ENCODE measurements at places on chromosomes 3 and 15.

- no peak overlapping the region for H3K4me3 ChIP-seq
- H3K27ac ChIP-seq, result no peak overlapping the region
- peaks cover 50% of the 10 kb centered on the region for H3K36me3 ChIP-seq
- no peaks in the 10 kb centered on the region for H3K4me1 ChIP-seq
Observed at GRCh38 chr3:126434264-126434590, 39.5 kb downstream of the CFAP100 start.

DNA sequence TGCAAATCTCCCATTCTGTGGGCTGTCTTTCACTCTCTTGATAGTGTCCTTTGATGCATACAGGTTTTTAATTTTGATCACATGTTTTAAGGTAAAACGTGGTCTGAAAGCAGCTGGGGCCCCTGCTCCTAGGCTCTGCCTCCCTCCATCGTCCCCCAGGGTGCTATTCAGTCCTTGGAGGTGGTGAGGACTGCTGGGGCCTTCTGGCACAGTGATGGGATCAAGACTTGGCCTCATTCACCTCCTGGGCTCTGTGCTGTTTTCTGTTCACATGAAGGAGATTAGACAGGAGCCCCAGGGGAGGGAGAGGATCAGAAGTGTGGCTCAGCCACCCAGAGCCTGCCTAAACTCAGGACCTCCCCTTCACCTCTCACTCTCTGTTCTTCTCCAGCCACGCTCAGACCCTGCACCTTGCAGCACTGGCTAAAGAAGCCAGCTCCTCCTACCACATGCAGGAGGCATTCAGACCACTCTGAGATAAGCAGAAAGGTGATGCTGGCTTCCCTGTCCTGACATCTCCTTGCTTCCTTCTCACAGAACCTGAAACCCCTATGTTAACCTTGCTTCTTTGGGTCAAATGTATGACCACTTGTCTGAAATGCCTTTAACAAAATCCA, 43.9 kb downstream of the PAQR5 start:
- no peak for DNase-seq
- no peaks in the 10 kb centered on the region for H3K36me3 ChIP-seq
- H3K27me3 ChIP-seq, result no peaks in the 10 kb centered on the region
- H3K4me1 ChIP-seq, result peaks cover 5% of the 10 kb centered on the region
- H3K27ac ChIP-seq, result no peak overlapping the region

- no peak overlapping the region for H3K4me3 ChIP-seq
- DNase-seq, result no peak
- H3K27me3 ChIP-seq, result no peaks in the 10 kb centered on the region
- no peak overlapping the region for H3K27ac ChIP-seq
- H3K4me1 ChIP-seq, result no peaks in the 10 kb centered on the region
- H3K36me3 ChIP-seq, result no peaks in the 10 kb centered on the region
Observed at GRCh38 chr3:176522436-176522835, 674.8 kb downstream of the TBL1XR1 start.

DNA sequence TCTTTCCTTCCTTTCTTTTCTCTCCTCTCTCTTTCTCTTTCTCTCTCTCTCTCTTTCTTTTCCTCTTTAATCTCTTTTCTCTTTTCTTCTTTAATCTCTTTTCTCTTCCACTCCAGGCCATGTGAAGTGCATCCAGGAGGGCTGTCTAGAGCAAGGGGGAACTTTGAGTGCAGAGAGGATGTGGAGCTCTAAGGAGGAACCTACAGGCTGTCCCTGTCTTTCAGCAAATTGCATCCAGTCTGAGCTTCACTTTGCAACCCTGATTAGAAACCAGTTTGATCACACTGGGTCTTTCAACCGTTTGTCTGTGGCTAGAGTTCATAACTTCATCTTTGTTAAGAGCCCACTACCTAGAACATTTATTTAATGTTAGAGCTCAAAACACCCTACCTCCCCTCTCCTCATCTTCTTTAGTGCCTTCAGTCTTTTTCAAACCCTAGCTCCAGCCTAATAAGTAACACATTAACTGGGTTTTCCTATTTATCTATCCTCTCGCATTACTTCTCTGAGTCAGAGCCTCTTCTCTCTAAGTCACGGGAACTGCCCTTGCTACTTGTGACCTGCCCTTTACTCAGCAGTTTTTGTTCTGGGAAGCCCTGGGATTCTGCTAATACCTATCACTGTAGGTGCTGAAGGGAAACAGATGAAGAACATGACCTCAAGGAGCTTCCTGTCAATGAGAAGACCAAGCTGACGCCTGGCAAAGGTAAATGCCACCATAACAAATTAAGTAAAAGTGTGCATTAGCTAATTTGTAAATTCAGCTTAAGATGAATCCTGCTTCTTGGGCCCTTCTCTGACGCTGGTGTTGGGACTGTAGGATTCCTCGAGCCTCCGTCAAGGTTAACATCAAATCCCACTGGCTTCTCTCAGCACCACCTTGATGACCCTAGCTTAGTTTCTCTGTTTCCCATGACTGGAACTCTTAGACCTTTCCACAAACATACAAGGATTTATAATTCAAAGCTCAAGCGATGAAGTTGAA, at the start of gene GCNT3:
TSS of gene GCNT3 (plus strand) at position 508 of the 985 bp plus-strand sequence. CDS start 6,456 bp downstream, outside the sequence.
- no peak for DNase-seq
- no peak within 1 kb of the TSS for H3K27ac ChIP-seq
- H3K4me1 ChIP-seq, result peaks cover 7% of the 10 kb centered on the region
- peaks cover 4% of the 10 kb centered on the region for H3K27me3 ChIP-seq

GRCh38 chr3:25454005-25454927, 26.2 kb downstream of the RARB start:
- DNase-seq, result no peak
- no peaks in the 10 kb centered on the region for H3K36me3 ChIP-seq
- no peak overlapping the region for H3K27ac ChIP-seq
- no peak overlapping the region for H3K4me3 ChIP-seq
- no peaks in the 10 kb centered on the region for H3K4me1 ChIP-seq
- no peaks in the 10 kb centered on the region for H3K27me3 ChIP-seq

GRCh38 chr15:35560870-35561269, 14.9 kb upstream of the DPH6 start:
- H3K27ac ChIP-seq, result no peak overlapping the region
- H3K4me3 ChIP-seq, result no peak overlapping the region
- no peaks in the 10 kb centered on the region for H3K36me3 ChIP-seq
- no peak for DNase-seq

GRCh38 chr3:116453666-116454346, 8.5 kb upstream of the LSAMP start:
- no peak for DNase-seq
- no peak overlapping the region for H3K4me3 ChIP-seq
- no peaks in the 10 kb centered on the region for H3K27me3 ChIP-seq

DNA sequence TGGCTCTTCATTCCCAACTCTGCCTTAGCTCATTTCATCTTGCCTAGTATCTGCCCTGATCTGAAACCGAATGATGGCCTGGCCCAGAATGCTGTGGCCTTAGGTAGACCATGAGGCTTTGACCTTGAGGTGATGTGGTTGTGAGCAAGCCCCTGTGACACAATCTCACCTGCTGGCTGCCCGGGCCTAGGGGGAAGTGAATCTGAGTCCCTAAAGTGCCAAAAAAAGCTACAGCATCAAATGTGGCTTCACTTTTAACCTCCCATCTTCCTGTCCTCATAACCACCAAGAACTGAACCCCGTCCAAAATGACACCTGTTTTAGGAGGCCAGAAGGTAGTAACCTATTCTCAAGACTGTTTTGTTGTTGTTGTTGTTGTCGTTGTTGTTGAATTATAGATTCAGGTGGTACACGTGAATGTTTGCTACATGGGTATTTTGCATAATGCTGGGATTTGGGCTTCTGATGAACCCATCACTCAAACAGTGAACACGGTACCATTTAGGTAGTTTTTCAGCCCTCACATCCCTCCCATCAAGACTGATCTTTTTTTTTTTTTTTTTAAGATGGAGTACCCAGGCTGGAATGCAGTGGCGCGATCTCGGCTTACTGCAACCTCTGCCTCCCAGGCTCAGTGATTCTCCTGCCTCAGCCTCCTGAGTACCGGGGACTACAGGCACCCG, 54.6 kb downstream of the MCCC1 start:
- no peak overlapping the region for H3K4me3 ChIP-seq
- H3K27me3 ChIP-seq, result no peaks in the 10 kb centered on the region
- no peak overlapping the region for H3K27ac ChIP-seq
- H3K4me1 ChIP-seq, result no peaks in the 10 kb centered on the region

- H3K4me1 ChIP-seq, result no peaks in the 10 kb centered on the region
- DNase-seq, result no peak
- no peak overlapping the region for H3K27ac ChIP-seq
- no peak overlapping the region for H3K4me3 ChIP-seq
- H3K36me3 ChIP-seq, result peaks cover 99% of the 10 kb centered on the region
Observed at GRCh38 chr15:78492872-78493271, 14.5 kb upstream of the HYKK start.

DNA sequence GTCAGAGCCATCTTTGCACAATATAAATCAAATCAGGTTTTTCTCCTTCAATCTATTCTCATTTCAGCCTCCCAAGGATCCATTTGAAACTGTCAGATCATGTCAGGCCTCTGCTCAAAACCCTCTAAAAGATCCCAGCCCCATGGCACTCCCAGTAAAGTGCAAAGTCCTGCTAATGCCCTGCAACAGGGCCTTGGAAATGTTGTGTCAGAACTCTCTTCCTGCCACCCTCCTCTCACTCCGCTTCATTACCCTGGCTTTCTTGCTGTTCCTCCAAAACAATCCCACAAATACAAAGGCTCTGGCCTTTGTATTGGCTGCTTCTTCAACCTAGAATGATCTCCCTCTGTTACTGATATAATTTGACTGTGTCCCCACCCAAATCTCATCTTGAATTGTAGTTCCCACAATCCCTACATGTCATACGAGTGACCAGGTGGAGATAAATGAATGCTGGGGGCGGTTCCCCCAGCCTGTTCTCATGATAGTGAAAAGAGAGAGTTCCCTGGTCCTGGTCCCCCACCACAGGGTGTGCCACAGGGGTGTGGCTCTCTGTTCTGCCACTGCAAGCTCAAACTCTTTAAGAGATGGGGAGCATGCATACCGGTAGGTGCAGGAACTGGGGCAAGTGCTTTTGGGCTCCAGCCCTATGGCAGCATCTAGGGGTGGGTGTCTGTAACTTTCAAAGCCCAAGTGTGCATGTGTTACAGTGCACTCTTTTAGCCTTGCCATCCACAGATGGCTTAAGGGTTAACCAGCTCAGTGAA, 22.9 kb upstream of the TRA2B start:
- H3K4me3 ChIP-seq, result peak overlapping the region; percentile 61
- H3K4me1 ChIP-seq, result peaks cover 21% of the 10 kb centered on the region
- peak overlapping the region; percentile 85 for H3K27ac ChIP-seq
- H3K36me3 ChIP-seq, result no peaks in the 10 kb centered on the region
- H3K27me3 ChIP-seq, result no peaks in the 10 kb centered on the region

DNA sequence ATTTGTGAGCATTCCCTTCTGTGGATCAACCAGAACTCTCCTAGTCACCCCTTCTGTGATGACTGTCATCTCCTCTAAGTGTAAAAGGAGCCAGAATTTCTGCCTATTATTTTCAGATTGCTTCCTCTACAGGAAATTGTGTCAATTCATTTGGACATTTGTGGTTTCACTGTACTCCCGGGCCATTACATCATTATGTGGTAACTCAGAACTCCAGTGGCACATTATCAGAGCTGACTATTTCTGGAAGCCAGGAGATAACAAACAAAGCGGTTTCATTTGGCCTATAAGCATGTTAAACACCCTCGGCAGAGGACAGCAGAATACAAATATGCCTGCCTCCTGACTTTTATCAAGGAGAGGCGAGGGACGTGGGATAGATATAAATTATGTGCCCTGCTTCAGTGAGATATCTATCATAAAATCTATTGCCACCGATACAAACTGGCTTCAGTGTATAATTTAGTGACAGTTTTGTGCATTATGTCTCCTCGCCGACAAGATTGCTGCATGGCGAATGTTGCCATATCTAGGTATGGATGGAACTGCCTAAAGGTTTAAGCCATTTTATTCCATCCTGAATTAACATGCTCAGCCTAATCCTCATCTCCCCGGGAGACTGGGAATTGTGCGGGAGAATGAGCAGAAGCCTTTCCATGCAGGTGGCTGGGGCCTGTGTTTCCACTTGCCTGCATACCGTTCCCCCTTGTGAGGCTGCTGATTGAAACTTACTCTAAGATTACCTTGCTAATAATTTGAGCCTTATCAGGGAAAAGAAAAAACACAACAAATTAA, 193.4 kb upstream of the SEMA6D start:
- H3K27me3 ChIP-seq, result peaks cover 91% of the 10 kb centered on the region
- H3K27ac ChIP-seq, result no peak overlapping the region
- H3K36me3 ChIP-seq, result no peaks in the 10 kb centered on the region
- peak; percentile 38 for DNase-seq
- peaks cover 19% of the 10 kb centered on the region for H3K4me1 ChIP-seq
- H3K4me3 ChIP-seq, result no peak overlapping the region

- no peaks in the 10 kb centered on the region for H3K27me3 ChIP-seq
- H3K27ac ChIP-seq, result no peak overlapping the region
- no peak for DNase-seq
- H3K4me1 ChIP-seq, result no peaks in the 10 kb centered on the region
- H3K36me3 ChIP-seq, result no peaks in the 10 kb centered on the region
Observed at GRCh38 chr3:178443634-178444033, 92.6 kb upstream of the KCNMB2 start.

GRCh38 chr3:102169915-102170479, 264.8 kb upstream of the ZPLD1 start:
- no peaks in the 10 kb centered on the region for H3K36me3 ChIP-seq
- no peaks in the 10 kb centered on the region for H3K27me3 ChIP-seq
- H3K4me1 ChIP-seq, result no peaks in the 10 kb centered on the region
- no peak overlapping the region for H3K4me3 ChIP-seq
- DNase-seq, result no peak
- H3K27ac ChIP-seq, result no peak overlapping the region

DNA sequence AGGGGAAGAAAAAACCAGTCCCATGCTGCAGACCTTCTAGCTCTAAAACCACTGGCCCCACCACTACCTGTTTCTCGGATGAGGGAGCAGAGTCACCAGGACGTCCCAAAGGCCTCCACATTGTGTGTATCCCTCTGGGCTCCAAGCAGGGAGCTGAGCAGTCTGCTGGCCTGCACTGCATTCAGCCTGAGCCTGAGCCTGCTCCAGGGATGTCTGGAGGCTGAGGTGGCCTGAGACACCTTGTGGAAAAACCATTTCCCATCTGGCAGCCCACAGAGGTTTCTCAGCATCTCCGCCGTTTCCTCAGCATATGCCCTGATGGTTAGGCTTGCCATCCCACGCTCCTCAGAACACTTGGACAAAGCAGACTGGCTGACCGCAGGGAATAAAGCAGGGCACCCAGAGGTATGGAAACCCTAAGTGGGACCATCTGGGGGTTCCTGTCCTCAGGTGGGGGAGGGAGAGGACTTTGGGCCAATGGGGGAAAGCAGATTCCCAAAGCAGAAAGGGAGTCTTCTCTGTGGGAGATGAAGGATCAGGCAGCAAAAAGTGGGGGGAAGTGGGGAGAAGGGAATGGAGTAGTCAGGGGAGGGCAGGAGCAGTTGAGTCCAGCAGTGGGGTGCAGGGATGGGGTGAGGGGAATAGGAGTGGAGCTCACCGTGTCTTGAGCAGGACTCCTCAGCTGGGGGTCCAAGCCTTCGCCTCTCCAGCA, at the start of gene CILP:
TSS of gene CILP (minus strand) at position 704 of the 712 bp plus-strand sequence. CDS start 1,718 bp downstream, outside the sequence.
- no peak for DNase-seq
- H3K4me3 ChIP-seq, result no peak within 1 kb of the TSS
- no peaks in the 10 kb centered on the region for H3K36me3 ChIP-seq
- H3K27ac ChIP-seq, result no peak within 1 kb of the TSS

All from CD14-positive monocyte (primary cell).